ENCODE measurements at places on chromosomes 16 and 17. TPM values are rescaled to one million over a fixed set of nuclear protein-coding genes. Genes with fewer than 3 reads are reported as not detected.

Gene NME3
- total RNA-seq: 28.8 TPM

Gene SPATA22
- 0.72 TPM for total RNA-seq

Gene DOC2A
- total RNA-seq: not detected

Gene DNASE1L2
- 0.34 TPM for total RNA-seq

DNA sequence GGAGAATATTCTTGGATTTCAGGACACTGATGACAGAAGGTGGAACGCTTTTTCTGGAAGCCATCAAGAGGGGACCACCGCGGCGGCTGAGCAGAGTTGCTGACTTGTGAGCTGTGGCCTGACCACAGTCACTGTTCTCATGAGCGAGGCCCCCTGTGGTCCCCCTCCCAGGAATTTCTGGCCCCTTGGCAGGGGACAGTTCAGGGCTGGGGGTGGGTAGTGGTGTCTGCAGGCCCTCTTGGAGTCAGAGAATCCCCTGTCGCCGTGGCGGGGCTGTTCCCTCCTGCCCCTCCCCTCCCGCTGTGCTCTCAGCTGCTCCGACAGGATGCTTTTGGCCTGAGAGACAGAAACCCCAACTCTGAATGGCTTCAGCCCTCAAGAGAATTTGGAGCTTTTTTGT lies 292.0 kb downstream of the SEC14L1 start:
- no peaks in the 10 kb centered on the region for H3K27me3 ChIP-seq
- peaks cover 90% of the 10 kb centered on the region for H3K4me1 ChIP-seq
- no peak overlapping the region for H3K4me3 ChIP-seq
- no peaks in the 10 kb centered on the region for H3K36me3 ChIP-seq

DNA sequence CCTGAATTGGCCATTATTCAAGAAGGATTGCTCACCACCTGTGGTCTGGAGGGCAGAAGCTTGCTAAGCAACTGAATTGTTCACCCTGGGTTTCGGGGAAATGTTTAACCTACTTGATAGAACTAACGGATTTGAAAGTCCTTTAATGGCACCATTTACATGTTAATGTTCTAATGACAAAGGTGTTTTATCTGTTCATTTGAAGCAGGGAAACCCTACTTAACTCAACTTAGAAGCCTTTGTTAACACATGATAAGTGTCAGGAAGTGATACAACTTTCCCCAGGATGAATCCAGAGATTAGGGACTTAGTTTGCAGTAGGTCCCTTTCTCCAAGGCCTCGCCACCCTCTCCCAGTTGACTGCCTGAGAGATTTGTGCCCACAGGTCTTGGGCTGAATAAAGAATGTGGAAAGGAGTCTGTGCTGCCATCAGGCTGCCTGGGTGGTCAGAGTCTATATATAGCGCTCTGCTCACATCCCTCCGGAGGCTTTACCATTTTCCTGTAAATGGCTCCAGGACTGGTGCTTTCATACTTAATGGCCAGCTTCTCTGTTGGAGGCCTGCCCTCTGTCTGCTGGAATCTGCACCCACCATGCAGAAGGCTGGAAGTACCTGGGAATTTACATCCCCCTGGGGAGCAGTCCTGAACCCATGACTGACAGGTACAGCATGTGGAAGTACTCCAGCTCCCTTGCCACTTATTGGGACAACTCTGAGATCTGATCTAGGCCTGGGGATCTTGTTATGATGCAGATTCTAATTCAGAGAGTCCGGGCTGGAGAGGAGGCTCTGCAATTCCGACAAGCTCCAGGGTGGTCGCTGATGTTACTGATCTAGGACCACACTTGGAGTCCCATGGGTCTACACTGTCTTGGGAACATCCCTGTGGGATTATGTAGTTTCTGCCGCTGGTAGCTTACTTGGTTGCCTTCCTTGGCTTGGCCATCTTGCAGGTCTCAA lies 99.9 kb downstream of the ASIC2 start:
- no peak for DNase-seq
- H3K27me3 ChIP-seq: peaks cover 3% of the 10 kb centered on the region
- H3K4me1 ChIP-seq: no peaks in the 10 kb centered on the region
- no peak overlapping the region for H3K4me3 ChIP-seq
- H3K36me3 ChIP-seq: no peaks in the 10 kb centered on the region
- H3K27ac ChIP-seq: no peak overlapping the region

DNA sequence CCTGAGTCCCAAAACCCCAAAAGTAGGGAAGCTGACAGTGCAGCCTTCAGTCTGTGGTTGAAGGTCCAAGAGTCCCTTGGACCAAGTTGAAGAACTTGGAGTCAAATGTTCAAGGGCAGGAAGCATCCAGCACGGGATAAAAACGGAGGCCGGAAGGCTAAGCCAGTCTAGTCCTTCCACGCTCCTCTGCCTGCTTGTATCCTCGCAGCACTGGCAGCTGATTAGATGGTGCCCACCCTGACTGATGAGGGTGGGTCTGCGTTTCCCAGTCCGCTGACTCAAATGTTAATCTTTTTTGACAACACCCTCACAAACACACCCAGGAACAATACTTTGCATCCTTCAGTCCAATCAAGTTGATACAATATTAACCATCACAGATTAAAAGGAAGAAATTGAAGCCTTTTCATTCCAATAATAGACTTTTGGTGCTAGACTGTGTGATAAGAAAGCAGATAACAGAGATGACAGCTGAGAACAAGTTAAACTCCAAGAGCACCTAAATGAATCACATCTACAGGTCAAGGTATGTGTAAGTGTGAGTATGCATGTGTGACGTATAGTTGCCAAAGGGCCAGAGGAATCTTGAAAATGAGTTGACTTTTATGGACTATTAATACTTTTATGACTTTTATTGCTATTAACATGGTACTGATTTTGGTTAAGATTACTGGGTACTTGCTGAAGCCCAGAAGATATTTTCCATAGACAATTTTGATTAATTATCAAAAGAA lies 933.5 kb upstream of the SOX9 start:
- no peaks in the 10 kb centered on the region for H3K36me3 ChIP-seq
- no peaks in the 10 kb centered on the region for H3K4me1 ChIP-seq
- DNase-seq: no peak
- no peak overlapping the region for H3K4me3 ChIP-seq
- H3K27me3 ChIP-seq: no peaks in the 10 kb centered on the region

DNA sequence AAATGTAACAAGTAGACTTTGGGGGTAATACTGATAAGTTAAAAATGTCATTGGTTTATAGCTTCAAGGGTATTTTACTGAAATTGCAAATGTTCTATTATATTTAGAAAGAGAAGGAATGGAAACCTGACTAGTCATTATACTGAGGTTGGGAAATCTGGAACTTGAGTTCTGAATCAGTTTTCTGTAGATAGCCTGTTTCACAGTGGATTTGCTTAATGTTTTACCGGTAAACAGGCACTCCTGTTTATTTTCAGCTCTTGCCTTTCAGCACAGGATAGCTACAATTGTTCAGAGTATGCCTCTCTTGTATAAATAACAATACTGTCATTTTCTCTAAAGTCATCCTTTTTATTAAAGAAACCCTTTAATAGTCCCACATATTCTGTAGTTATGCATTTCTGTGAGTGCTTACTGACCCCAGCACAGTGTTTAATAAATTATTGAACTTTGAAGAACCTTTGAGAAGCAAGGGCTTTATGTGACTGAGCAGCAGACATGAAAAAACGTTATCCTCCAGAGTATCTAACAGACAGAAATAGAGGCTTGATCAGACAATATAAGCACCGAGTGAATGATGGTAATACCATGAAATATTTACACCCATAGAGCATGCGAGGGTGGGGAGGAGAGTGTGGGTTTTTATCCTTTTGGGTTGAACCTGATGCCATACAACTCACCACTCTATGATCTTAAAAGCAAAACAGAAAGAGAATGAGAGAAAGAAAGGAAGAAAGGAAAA lies 58.2 kb downstream of the FTO start:
- no peak overlapping the region for H3K4me3 ChIP-seq
- no peak for DNase-seq
- H3K27me3 ChIP-seq: no peaks in the 10 kb centered on the region
- H3K36me3 ChIP-seq: no peaks in the 10 kb centered on the region
- H3K4me1 ChIP-seq: no peaks in the 10 kb centered on the region

DNA sequence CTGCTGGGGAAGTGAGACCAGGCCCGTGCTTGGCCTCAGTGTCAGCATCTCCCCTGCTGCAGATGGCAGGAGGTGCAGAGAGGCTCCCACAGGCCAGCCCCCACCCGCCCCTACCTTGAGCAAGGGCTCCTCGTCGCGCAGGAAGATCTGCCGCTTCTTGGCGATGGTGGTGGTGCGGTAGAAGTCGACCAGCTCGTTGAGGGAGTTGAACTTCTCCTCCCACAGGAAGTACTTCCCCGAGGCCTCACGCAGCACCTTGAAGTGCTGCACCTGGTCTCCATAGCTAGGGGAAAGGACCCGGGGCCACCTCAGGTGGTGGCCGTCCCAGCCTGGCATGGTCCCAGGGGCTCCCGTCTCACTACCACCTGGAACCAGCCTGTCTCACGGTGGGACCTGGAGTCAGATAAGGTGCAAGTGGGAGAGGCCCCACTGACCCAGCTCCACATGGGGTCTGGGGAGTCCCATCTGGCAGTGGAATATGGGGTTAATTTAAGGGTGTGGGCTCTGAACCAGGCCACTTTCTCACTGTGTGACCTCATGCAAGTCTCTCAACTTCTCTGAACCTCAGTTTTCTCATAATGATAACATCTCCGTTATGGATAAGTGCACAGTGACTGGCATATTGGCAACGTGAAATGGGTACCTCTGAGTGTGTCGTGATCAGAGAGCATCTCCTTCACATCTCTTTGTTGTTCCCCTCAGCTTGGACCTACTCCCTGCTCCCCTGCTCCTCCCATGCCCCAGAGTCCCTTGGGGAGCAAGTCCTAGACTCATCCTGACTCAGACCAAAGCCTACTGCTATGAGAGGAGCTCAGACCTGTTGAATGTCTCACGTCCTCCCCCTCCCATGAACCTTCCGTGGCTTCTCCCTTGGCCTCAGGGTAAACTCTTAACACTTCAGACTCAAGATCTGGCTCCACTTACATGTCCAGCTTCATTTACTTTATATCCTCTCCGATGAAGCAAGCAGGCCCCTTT lies 19.8 kb upstream of the FAM83G start:
- no peak overlapping the region for H3K4me3 ChIP-seq
- no peaks in the 10 kb centered on the region for H3K36me3 ChIP-seq
- H3K4me1 ChIP-seq: no peaks in the 10 kb centered on the region
- DNase-seq: peak; percentile 20
- H3K27me3 ChIP-seq: no peaks in the 10 kb centered on the region

DNA sequence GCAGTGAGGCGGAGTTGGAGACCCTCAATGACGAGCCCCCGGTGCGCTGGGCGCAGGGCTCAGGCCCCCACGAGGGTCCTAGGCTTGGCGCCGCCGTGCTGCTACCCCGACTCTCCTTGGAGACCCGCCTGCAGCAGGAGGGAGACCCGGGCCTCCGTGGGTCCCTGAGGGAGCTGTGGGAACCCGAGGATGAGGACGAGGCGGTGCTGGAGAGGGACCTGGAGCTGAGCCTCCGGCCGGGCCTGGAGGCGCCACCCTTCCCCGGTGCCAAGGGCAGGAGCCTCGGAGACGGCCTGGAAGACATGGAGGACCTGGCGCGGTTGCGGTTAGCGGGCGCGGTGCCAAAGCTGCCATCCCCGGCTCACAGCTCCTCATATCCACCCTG lies 2.3 kb downstream of the MYO15B start:
- H3K36me3 ChIP-seq: no peaks in the 10 kb centered on the region
- H3K27ac ChIP-seq: peak overlapping the region; percentile 96
- peaks cover 24% of the 10 kb centered on the region for H3K4me1 ChIP-seq
- no peaks in the 10 kb centered on the region for H3K27me3 ChIP-seq
- no peak for DNase-seq

GRCh38 chr16:19609359-19609758 lies 53.9 kb downstream of the VPS35L start:
- DNase-seq: no peak
- H3K27ac ChIP-seq: no peak overlapping the region
- peaks cover 83% of the 10 kb centered on the region for H3K36me3 ChIP-seq
- H3K4me3 ChIP-seq: no peak overlapping the region

DNA sequence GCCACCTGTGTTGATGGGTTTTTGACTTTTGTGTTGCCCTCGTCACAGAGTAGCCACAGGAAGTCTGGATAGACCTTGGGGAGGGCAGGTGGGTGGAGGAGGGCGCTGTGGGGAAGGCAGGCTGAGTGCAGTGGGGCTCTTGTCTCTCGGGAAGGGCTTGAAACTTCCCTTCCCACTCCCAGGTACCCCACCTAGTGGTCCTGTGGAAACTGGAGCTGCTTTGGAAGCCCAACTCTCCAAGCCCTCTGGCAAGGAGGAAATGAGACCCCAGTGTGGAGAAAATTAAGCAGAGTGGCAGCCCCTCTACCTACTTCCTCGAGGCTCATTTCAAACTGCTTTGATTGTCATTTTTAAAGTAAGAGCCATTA lies 9.2 kb downstream of the CA5A start:
- H3K4me1 ChIP-seq: no peaks in the 10 kb centered on the region
- DNase-seq: no peak
- H3K4me3 ChIP-seq: no peak overlapping the region

DNA sequence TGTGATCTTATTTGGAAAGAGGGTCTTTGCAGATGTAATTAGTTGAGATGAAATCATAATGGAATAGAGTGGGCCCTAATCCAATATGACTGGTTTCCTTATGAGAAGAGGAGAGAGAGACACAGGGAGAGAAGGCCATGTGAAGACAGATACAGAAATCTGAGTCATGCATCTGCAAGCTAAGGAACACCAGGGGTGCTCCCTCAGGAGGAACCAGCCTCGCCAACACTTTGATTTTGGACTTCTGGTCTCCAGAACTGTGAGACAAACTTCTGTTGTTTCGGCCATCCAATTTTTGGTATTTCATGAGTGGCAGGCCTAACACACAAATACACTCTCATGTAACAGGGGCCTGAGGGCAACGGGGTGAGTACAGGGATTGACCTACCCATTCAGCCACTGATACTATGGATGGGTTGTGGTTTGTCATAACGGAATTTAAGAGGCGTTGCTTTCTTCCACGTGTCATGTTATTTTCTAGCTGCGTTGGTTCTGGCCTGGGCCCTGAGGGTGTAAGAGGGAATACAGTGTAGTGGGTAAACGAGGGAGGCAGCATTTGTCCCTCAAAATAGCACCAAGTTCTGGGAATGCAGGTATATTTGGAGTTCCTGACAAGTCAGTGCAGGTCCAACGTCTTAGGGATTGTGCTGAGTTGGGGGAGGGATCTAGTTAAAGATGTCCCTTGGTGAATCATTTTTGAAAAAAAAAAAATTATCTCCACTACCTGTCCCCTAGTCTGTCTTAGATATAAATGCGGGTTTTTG lies 17.7 kb downstream of the PLCG2 start:
- DNase-seq: no peak

DNA sequence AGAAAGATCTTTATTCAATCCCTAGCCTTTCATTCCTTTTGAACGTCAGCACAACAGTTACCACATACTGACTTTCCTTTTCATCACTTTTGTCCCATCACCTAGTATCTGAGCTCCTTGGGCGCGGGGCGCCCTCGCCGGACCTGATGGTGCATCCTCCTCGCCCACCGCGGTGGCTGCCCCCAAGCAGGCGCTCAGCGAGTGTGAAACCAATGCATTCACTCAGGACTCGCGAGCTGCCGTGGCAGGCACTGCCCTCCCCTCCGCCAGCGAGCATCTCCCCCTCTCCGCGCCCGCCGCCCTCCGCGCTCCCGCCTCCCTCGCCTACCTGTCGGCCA lies 756 bp downstream of the KLHL11 start:
- DNase-seq: no peak
- peaks cover 27% of the 10 kb centered on the region for H3K4me1 ChIP-seq
- H3K4me3 ChIP-seq: peak overlapping the region; percentile 97
- no peaks in the 10 kb centered on the region for H3K27me3 ChIP-seq
- H3K36me3 ChIP-seq: peaks cover 29% of the 10 kb centered on the region

- no peaks in the 10 kb centered on the region for H3K27me3 ChIP-seq
- no peak overlapping the region for H3K4me3 ChIP-seq
- no peak for DNase-seq
These were observed 41.4 kb downstream of the SETD6 start for GRCh38 chr16:58556678-58557077.

- no peaks in the 10 kb centered on the region for H3K27me3 ChIP-seq
- no peaks in the 10 kb centered on the region for H3K4me1 ChIP-seq
- H3K4me3 ChIP-seq: no peak overlapping the region
- H3K36me3 ChIP-seq: no peaks in the 10 kb centered on the region
- H3K27ac ChIP-seq: no peak overlapping the region
These were observed 84.8 kb upstream of the HNF1B start for GRCh38 chr17:37829592-37830123.
